ENCODE measurements at places on chromosomes 2 and 18. TPM values are rescaled to one million over a fixed set of nuclear protein-coding genes. Genes with fewer than 3 reads are reported as not detected.

DNA sequence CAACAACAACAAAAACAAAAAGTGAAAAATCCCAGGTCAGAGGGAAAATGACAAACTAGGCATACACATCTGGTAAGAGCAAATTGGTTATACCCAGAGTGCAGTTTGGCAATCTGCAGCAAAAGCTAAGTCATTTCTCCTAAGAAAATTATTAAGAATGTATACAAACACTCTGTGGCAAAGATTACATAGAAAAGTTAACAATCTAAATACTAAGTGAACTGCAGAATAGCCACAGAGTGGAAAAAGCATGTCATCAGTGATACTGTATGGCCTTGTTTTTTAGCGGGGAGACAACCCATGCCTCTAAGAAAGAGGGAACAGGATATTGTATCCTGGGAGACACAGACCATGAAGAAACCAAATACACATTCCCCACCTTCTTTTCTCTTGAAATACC is 136.0 kb upstream of the ITGB6 start:
- peak; percentile 29 for DNase-seq

- DNase-seq: no peak
Observed at GRCh38 chr2:232281858-232282507, 96.6 kb upstream of the ALPP start.

GRCh38 chr2:108082978-108083377 is 96.7 kb downstream of the SLC5A7 start:
- DNase-seq: no peak

DNA sequence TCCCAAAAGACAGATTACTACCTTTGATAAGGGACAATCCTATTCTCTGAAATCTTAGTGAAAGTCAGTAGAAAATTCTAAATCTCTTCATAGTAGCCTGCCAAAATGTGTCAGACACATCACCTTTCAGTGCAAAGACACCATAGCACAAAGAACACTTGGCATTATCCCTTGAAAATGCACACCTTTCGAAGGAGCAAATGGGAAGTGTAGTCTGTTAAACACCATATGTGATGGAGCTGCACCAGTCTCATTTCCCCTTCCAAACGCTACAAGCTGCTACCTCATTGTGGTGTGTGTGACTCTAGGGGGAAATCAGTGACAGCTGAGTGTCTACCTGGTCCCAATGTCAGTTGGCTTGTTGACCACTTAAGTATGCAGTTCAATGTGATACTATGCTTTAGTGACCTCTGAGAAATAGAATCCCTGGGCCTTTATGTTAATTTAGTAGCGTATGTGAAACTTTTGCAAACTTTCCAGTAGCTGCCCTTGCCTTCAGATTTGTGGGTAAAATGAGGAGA is 551.7 kb downstream of the ARHGAP15 start:
- DNase-seq: no peak

DNA sequence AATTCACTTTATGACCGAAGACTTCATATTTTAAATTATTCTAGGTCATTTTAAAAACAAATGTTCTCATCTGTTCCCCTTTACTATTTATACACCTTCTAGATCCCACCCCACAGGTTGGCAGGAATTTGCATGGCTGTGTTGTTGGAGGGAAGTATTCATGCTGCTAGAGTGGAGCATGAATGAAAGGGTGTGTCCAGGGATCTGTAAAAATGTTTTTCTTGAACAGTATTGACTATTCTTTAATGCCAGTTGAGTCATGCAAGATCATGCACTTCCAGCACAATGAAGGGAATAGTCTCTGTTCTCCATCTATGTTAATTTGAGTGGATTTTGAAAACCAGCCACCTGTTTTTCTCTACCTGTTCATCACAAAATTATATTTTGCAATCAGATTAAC is 52.0 kb upstream of the COL3A1 start:
- no peak for DNase-seq

COL4A3 gene
- total RNA-seq: 0.47 TPM

EFEMP1 gene
- 128 TPM for total RNA-seq
